ENCODE measurements at places on chromosomes 2 and 18.
A peak's percentile ranks its signal among the peaks of the same experiment; 100 is the strongest.

- DNase-seq: no peak
Measured at GRCh38 chr2:62363166-62363565, 142.8 kb downstream of the TMEM17 start.

- no peak for DNase-seq
Measured at GRCh38 chr2:28173377-28173776, 219.3 kb upstream of the FOSL2 start.

GRCh38 chr18:49519101-49519971, 32.3 kb upstream of the C18orf32 start:
- no peak for DNase-seq

- peak; percentile 90 for DNase-seq
Measured at GRCh38 chr18:77065221-77065981, 67.2 kb downstream of the MBP start.

GRCh38 chr2:65370387-65371073, 61.9 kb downstream of the SPRED2 start:
- DNase-seq: peak; percentile 42

- no peak for DNase-seq
Measured at GRCh38 chr18:56214706-56215105, 423.7 kb downstream of the TXNL1 start.

- DNase-seq: no peak
Measured at GRCh38 chr2:33583194-33583938, 15.7 kb downstream of the FAM98A start.

- no peak for DNase-seq
Measured at GRCh38 chr2:61220768-61221167, 58.8 kb downstream of the C2orf74 start.

DNA sequence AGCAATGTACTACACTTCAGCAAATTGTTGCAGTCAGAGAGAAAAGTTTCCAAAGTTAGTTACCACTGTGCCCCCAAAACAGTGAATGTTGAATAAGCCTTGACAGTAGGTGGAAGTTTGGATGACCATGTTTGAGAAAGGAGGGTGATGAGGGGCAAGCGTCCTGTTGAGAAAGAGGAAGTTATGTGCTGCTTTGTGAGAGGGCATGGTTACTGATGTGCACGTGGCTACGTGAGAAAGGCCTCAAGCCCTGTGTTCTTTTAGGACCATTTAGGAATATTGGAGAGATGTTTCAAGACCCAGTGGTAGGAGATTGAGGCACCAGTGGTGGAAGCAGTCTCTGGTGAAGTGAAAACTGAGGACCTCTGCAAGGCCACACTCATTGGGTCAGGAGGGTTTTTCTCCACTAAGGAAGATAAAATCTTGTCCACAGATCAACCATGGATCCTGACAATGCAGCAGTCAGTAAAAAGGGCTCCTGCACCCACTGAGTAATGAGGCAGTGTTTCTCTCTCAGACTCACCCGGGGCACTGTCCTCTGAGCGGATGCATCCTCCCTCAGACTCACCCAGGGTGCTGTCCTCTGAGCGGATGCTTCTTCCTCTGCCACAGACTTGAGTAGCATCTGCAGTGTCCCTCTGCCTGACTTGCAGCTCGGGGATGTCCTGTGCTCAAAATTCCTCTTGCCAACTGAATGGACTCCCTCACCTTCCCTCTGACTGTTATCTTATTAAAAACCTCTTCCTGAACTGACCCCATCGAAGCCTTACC, 34.7 kb upstream of the ACTR3 start:
- no peak for DNase-seq

DNA sequence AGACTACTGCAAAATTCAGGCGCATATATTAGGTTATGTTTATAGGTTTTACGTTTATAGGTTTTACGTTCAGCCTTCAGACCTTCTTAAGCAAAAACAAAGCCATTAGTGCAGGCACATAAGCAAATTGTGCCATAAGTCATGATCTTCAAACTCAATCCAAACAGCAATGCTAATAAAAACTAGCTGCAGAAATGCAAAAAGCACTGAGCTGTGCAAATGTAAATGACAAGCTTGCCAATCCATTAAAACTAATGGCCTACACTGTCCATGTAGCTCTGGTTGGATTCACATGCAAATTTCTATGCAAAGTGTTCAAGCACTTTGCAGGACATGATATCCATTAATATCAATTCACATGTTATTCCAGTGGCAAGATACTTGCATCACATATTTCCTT, 50.9 kb downstream of the LRPPRC start:
- no peak for DNase-seq

DNA sequence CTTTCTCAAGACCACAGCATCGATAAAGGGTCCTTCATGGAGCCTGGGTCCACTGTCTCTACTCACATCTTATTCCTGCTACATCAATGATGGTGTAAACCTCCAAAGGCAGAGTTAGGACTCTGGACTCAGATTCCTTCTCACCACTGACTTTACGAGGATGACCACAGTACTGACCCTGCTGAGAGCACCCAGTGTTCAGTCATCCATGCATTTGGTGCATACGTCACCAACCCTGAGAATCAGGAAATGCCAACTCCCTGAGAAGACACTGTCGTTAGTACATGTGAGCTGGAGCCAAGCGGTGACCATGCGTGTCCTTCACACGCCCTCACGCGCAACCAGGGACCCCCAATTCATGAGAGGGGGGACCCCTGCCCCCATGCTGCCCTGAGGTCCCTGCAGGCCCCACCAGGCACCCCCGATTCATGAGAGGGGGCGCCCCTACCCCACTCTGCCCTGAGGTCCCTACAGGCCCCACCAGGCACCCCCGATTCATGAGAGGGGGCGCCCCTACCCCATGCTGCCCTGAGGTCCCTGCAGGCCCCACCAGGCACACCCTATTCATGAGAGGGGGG, 178.4 kb upstream of the TPO start:
- DNase-seq: peak; percentile 58

GRCh38 chr2:225735844-225736243, 336.3 kb downstream of the NYAP2 start:
- peak; percentile 11 for DNase-seq

DNA sequence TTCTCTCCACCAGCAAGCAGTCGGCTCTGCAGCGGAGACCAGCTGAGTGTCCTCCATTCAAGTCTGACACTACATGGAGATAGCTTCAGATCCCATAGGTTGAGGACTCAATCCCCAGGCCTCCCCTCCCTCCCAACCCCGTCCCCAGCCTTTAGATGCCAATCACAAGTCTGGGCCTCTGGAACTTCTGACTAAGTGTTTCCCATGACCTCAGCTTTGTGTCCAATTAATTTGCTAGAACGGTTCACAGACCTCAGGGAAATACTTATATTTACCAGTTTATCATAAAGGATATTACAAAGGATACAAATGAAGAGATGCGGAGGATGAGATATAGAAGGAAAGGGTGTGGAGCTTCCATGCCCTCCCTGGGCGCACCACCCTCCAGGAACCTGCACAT, 77.4 kb downstream of the MERTK start:
- DNase-seq: no peak

GRCh38 chr18:9712611-9713010, 4.5 kb downstream of the RAB31 start:
- DNase-seq: no peak

DNA sequence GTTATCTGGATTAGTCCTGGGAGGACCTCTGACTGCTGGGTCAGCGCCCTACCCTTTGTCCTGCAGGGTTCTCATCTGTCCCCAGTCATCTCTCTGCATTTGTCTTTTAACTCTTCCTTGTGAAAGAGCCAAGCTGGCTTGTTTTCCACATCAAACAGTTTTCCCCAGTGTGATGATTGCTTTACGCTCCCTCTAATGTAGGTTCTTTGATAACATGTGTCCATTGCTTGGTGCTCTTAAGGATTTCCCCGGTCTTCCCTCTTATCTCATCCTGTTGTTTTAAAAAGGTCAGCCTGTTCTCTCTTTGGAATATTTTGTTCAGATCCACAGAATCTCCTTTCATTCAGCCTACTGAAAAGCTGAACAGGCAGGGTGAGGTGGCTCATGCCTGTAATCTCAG, 792.1 kb upstream of the RAB6C start:
- DNase-seq: no peak

DNA sequence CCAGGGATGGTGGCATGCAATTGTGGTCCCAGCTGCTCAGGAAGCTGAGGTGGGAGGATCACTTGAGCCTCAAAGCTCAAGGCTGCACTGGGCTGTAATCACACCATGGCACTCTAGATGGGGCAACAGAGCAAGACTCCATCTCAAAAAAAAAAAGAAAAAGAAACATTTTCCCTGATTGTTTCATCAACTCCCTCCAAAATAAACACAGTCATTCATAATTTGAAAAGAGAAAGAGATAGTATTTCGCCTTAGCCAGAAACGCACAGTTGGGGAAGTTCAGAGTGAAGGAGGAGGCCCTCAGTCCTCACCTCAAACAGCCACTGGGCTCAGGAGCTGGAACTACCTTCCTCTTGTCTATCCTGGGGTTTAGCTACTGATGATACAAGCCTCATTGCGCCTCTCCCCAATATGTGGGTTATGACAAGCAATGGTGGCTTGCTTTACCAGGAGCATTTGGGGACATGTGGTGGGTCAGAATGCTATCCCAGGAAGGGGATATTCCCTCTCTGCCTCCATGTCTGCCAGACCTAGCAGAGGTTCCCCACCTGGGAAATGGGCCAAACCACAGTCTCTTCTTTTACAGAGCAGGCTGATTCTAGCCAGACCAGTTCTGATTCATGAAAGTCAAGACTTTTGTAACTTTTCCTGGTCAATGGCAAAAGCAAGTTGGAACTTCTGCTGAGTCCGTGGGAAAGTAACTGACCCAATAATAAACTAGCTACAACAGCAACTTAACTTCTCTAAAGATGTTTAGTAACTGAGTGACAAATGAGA, 22.2 kb upstream of the TMEM87B start:
- no peak for DNase-seq

DNA sequence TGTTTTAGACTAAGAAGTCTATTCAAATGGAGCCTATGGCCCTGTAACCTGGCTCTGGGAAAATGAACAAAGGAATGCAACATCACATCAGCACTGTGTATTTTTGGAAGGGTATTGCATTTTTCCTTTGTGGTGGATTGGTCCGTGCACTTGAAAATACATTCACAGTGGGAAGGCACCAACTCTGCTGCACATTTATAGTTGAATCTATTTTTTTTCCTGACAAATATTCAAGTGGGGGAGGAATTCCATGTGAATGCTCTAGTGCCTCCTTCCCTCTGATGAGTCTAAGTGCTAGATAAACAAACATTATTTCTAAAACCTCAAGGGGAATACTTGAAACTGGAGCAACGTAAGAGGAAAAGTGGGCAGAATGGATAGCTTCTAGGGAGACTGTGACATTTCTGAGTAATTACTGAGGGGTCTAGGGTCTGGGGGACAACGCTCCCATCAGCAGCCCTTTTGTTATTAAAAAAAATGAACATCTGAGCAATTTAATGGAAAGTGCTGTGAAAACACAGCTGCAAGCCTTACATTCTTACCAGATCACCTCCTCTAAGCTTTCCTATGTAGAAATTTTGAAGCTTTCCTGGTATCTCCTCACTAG, 208.2 kb downstream of the SLC8A1 start:
- DNase-seq: peak; percentile 81

GRCh38 chr2:121664713-121665112, 15.5 kb upstream of the CLASP1 start:
- DNase-seq: no peak

DNA sequence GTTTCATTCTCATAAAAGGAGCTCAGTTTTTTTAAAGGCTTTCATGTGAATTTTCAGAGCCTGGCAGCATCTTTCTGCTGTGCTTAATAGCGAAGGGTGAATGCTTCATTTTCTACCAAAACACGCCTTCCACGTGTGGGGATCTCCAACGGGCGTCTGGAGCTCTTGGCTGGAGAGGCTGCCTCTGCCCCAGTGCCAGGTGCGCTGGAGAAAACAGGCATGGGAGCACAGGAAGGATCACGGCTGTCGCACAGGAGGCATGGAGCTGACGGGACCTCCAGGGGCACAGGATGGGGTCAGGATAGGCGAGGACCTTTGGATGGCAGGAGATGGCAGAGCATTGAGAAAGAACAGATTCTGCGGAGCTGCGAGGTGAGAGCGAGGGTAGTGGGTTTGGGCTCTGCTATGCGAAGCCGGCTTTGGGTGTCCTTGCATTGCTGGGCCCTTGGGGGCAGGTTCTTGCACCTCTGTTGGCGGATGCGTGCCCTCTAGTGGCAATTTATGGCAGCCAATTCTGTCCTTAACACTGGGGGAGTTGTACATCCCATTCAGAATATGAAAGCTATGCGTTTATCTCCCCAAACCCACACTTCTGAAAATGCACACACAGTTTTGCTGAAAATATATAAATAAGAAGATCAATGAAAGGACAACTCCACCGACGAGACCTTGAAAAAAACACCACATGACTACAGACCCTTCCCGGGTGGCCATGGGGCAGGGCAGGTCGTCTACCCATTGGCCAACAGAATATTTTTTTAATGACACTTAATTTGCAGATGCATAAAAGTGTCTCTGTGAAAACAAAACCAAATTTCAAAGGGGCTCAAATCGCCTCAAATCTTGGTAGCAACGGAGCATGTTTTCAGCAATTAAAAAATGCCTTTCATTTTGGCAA, 90.4 kb upstream of the SLC35G4 start:
- DNase-seq: no peak

DNA sequence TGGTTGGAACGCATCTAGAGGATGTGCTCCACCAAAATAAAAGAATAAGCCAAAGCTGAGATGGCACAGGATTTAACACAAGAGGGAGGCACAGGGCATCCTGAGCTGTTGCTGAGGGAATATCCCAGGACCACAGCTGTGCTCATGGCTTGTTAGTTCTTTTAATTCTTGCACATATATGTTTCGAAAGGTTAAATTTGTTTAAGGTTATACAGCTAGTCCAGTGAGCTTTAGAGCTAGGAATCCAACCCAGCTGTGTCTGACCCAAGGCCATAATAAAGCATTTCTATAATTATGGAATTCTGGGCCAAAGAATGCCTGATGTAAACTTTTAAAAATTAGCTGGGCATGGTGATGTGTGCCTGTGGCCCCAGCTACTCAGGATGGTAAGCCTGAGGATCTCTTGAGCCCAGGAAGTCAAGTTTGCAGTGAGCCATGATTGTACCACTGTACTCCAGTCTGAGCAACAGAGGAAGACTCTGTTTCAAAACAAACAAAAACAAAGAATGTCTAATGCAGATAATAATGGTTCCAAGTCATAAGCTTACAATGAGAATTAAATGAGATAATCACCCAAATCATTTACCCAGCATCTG, 66.4 kb upstream of the CCBE1 start:
- no peak for DNase-seq

DNA sequence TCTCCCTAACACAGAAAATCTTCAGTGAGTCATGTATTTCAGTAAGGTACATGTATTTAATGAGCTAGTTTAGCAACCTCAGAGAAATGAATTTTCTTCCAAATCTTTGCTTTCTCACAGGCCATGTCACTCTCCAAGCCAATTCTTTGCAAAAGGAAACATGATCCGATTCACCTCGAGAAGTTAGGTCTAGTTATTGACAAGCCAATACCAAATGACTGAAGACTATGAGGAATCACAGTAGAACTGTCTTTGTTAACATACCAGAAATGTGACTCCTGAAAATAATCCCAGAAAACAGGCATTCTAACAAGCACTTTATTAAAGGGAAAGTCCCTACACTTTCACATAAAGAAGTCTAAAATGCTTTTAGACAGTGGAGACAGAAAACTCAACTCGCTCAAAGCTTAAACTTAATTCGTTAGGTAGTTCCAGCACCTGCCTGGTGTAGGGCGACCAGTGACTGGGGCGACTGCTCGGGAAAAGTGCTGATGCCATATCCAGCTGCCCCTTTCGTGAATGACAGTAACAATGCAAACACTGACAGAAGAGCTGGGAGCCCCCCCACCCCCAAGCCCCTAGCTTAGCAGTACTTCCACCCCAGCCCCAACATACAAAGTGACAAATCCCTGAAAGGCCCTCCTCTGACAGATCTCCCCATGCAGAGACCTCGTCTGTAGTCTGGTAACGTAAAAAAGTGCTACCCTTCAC, 1.8 kb downstream of the MEMO1 start:
- no peak for DNase-seq
